Brain pericyte (primary cell): ENCODE measurements at places on chromosomes 12 and 14.

DNA sequence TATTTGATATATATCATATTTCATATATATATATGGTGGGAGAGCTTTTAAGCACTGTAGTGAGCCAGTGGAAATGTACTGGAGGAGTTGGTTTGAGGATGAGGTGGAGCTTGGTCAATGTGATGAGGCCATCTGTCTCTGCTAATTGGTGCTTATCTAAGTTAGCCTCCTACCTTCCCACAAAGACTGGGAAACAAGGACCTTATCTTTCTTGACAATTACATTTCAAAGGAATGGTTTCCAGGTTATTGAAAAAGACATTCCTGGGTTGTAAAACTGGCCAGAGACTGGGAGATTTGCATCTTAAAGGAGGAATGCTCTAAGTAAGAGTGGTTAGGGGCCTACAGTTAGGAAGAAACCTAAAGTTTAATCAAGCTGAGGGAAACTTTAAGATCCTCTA, 212.8 kb upstream of the SYT1 start:
- DNase-seq, result no peak

- DNase-seq, result no peak
Observed at GRCh38 chr12:98674841-98675240, 29.8 kb downstream of the APAF1 start.

DNA sequence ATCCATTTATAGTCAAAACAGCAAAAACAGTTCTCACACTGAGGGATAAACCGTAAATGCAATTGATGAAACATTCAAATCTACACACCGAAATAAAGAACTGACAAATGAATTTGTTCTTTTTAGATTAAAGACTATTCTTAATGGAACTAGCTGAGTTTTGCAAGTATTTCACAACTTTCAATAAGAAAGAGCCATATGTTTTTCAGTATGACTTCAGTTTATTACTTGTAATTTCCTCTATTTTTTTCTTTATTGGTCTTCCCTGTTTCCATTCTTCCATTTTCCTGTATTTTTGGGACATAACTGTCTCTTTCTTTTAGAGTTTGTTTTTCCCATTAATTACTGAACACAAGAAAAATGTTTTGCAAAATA, 4.3 kb downstream of the BCAT1 start:
- no peak for DNase-seq

DNA sequence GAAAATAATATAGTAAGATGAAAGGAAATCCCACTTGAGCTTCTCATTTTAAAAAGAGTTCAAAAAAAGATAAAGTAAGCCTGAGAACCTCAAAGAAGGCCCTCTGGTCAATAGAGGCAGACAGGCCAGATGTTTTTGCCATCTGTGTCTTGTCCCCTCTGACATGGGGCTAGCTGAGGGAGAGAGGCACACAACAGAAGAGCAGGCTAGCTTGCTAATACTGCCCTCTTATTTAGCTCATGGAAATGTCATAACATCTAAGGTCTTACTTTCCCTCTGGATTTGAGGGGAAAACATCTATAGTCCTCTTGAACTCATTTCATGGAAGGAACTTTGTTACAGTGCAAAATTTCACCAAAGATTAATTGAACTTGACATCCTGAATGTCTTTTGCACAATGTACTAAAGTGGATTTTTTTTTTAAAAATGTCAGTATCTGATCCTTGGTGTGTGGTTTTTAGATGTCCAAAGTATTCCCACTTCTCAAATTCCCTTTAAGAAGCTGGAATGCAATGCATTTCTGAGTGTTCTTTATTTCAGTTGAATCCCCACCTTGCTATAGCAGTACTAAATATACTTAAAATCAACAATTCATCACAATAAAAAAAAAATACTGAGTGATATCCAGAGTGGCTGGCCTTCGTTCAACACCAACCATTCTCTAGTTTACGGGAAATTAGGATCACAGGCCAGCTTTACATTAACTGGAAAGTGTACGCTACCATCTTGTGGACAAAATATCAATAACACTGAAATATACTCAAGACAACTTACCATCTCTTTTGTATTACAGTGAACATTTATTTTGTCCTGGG, 176.7 kb downstream of the PAH start:
- no peak for DNase-seq

DNA sequence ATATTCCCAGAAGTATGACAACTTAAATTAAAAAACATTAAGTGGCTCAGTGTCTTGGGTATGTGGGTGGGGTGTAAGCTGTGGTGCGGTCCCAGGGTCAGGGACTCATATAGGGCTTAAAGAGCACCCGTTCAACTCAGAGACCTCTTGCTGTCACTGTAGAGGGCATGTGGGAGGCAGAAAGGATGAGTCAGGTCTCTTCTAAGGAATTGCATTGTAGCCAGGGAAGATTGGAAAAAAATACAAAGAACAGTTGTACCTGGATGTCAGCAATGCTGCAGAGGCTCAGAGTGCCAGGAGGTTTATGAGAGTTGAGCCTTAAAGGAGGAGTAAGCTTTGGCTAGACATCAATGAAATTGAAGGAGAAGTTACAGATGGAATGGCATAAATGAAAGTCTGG, 104.1 kb downstream of the MYRFL start:
- DNase-seq, result no peak

- DNase-seq, result no peak
Observed at GRCh38 chr12:111998015-111998414, 14.9 kb downstream of the TMEM116 start.

GRCh38 chr12:22206111-22206728, 128.3 kb downstream of the ST8SIA1 start:
- DNase-seq, result no peak

DNA sequence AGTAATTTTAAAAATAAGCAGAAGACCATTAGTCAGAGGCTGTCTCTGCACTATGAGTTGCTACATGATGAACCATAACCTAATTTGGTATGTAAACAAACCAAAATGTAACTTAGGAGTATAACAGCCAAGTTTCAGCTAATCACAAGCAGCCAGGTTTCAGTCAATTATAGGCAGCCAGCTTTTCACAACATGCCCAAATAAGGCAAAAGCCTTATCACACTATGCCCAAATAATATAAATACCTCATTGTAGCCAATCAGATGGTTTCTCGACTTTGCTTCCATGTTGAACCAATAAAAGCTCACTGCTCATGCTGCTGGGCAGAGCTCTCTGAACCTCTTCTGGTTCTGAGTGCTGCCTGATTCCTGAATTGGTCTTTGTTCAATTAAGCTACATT, 38.6 kb downstream of the GARIN6 start:
- DNase-seq, result no peak

- no peak for DNase-seq
Observed at GRCh38 chr14:55245657-55246268, 25.5 kb upstream of the FBXO34 start.

- no peak for DNase-seq
Observed at GRCh38 chr14:77570706-77571268, 45.6 kb downstream of the SPTLC2 start.

DNA sequence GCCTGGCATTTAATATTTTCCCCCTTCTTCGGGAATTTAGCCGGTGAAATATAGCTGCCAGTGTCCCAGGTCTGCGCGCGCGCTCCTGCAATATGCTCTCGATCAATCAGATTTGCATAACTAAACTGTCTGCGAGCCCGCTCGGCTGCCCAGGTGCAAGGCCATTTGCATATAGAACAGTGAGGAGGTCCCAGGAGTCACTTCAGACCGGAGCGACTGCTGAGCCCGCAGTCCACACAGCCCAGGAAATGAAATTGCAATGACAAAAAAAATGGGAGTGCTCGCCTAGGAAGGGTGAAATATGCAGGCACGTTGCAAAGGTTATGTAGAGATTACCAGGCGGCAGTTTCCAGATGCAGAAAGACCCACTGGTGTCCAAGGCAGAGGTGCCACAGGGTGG, 228.5 kb downstream of the VRK1 start:
- DNase-seq, result no peak

DNA sequence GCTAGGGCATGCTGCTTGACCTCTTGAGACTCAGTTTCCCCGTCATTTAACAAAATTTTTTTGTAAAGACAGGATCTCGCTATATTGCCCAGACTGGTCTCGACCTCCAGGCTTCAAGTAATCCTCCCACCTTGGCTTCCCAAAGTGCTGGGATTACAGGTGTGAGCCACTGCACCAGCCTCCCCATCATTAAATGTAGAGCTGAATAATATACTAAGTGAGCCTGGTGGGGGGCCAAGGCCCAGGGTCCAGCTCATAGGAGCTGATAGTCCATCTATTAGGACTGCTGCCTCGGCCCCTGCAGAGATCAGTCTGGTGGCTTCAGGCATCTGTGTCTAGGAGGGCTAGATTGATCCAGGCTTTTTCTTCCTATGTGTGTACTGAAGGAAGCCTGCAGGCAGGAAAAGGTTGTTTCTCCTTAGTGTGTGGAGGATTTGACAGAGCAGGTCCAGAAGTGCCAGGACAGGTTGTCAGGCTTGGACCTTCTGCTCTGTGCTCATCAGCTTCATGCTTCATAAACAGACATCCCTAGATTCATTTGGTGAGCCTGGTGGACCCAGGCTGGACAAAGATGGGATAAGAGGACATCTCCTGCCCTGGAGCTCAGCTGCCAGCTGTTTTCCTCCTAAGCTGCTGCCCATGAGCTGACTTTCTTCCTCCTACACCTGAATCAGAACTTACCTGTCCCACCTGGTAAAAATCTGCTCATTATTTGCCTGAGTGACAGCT, 135.4 kb downstream of the ZFP36L1 start:
- no peak for DNase-seq
